ENCODE measurements at places on chromosomes 1 and 21.

- DNase-seq: no peak
Observed at GRCh38 chr21:21412096-21412495, 413.9 kb downstream of the NCAM2 start.

GRCh38 chr1:54754486-54755285, 9.6 kb downstream of the PARS2 start:
- no peak for DNase-seq

GRCh38 chr1:33268927-33269610, 12.8 kb downstream of the ZNF362 start:
- no peak for DNase-seq

DNA sequence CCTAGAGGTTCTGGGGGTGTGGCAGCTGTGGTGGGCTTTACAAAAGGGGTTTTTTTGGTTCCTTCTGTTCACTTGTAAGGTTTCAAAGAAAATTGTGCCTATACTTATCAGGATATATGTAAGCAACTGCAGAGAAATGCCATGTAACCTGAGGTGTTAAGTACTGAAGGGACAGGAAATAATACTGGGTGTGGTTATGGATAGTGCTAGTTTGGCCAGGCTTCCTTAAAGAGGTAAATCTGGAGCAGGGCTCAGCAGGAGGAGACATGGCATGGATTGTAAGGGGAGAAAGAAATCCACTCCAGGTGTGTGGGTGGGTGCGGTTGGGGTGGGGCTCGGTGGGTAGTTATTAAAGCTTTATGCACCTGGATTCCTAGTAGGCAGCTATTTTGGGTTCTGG, 28.3 kb downstream of the KIRREL1 start:
- DNase-seq: no peak

- DNase-seq: no peak
Observed at GRCh38 chr1:64061430-64062104, 141.9 kb upstream of the UBE2U start.

DNA sequence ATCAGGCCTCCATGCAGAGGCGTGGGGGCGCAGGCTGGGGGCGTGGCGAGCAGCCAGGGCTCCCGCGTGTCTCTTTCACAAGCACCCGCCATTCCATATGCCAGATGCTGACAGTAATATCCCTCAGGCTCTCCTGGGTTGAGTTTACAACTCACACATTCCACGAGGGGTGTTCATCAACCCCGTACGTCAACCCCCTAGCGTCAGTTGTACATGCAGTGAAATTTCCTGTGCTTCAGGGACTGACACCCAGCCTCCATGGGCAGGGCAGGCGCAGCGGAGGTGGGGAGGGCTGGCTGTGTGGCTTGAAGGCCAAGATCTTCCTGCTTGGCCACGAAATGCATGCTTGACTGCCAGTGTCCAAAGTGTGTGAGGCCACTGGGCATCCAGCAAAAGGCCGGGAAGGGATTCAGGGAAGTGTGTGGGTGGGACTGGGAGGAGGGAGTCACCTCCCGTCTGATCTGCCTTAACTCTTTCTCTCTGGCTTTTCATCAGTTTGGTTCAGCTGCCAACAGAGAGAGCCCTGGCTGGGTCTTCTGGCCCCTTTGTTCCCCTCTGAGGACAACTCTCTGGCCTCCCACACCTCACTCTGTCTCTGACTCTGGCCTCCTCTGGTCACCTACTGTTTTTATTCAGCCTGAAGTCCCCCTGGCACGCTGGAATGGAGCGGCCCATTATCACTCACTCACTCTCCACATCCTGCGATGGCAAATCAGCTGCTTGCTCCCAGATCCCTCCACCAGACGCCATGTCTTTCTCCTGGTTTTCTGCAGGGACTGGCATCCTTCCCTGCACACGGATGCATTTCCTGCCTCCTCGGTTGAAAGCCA, 33.8 kb downstream of the CLIC6 start:
- no peak for DNase-seq

GRCh38 chr1:108182959-108183700, 17.0 kb downstream of the SLC25A24 start:
- no peak for DNase-seq

GRCh38 chr1:7223334-7224080, 438.3 kb downstream of the CAMTA1 start:
- DNase-seq: no peak

DNA sequence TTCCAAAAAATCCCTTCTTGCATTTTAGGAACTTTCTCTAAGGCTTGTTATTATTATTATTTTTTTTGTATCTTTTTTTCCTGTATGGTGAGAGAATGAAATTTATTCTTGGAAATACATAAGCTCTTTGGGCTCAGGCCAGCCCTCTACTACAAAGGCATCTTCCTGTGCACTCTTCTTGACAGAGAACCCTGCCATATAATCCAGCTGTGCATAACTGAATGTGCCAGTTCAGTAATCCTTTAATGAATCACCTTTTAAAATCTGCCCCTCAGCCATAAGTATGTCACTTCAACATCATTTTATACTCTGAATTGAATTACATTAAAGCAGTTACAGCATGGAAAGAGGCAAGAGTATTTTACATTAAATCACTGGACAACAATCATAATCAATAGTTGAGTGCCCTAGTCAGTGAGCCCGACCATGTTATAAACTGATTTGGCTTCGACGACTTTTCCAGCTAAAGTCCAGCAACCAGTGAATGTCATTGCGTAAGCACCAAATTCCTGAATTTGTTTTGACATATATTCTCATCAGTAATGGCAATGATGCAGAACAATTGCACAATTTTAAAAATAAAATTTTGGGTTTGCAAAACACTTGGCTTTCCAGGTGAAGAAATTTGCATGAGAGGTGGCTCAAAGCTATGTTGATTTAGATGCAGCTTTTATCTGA, 59.2 kb upstream of the KCNK2 start:
- DNase-seq: no peak

GRCh38 chr1:88647249-88647645, 36.8 kb upstream of the PKN2 start:
- no peak for DNase-seq

GRCh38 chr21:33441489-33442477, 38.0 kb downstream of the TMEM50B start:
- no peak for DNase-seq

- no peak for DNase-seq
Observed at GRCh38 chr1:11407301-11407994, 71.5 kb upstream of the DISP3 start.

GRCh38 chr1:10980841-10981727, 31.4 kb upstream of the TARDBP start:
- DNase-seq: no peak

DNA sequence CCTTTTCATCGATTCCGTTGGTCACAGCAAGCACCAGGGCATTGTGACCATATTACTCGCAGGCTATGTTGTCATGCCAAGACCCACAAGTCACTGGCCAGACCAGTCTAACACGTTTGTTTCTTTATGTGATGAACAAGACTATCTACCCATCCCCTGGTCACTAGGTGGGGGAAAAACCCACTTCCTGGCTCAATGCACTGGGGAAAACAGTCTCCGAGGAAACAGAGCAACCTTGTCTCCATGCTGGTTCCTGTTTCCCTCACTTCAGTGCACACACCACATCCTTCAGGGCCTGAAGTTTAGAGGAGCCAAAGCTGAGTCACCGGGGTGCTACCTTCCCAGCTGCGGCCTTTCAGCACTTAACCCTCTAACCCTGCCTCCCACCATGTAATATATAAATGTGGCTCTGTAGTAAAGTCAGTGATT, 20.9 kb downstream of the ERICH3 start:
- no peak for DNase-seq

DNA sequence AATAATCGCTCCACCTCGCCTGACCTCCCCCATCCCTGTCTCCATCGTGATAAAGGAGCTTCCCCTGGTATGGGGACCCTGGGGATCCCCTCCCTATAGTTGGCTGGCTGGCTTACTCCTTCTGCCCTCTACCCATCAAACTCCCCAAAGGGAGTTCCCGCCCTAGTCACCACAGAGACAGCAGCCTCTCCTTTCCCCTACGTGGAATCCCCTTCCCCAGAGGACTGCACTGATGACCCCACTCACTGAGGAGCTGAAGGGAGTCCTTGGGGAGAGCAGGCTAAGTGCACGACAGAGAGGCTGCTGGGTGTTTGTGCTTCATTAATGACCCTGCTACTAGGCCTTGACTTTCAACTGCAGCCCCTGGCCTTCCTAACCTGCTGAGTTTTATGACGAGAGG, 1.9 kb downstream of the CADM3 start:
- DNase-seq: no peak

- no peak for DNase-seq
Observed at GRCh38 chr1:204760757-204761156, 75.2 kb upstream of the LRRN2 start.

DNA sequence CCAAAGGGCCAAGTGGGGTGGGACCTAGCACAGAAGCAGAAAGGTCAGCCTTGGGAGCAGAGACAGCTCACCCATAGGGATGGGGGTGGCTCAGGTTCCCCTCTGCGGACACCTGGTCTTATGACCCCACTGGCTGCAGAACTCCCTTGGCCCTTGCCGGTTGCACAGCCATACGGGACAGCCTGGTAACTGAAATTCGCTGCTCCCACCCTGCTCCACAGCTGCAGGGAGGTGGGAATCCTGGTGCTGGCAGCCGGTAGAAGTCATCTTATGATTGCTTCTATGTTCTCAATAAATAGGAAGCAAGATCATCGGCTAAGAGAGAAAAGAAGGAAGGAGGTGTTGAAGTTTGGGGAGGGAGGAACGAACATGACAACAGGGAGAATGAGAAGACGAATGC, 64.1 kb downstream of the HLCS start:
- DNase-seq: no peak

DNA sequence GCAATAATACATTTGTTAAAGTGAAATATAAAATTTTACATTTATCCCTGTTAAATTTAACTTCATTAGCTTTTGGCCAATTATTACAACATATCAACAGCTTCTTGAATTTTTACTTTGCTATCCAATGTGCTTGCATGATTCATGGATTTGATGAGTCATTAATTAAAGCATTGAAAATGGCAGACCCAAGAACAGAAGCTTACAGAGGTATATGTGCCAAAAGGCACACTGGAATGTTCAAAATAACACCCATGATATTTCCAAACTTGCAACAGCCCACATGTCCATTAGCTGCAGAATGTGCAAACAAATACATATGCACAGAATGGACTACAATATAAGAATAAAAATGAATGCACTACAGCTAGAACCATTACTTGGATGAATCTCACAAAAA, 76.4 kb upstream of the MAN1A2 start:
- no peak for DNase-seq

DNA sequence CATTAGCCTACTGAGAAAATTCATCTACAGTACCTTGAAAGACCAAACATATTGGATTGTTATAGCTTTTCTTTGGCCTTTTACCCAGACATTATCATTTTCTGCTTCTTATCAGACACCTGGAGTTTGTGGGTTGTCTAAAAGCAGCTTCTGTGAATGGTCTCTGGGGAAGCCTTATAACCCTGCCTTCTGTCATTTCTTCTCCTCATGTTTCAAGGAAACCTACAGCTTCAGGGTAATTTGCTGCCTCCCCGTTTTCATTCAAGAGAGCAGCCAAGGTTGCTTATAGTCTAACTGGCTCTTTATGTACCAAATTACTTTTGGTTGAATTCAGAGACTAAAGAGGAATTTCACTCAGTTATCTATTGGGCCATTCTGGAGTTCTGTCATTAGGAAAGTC, 288.3 kb upstream of the SGIP1 start:
- DNase-seq: no peak

DNA sequence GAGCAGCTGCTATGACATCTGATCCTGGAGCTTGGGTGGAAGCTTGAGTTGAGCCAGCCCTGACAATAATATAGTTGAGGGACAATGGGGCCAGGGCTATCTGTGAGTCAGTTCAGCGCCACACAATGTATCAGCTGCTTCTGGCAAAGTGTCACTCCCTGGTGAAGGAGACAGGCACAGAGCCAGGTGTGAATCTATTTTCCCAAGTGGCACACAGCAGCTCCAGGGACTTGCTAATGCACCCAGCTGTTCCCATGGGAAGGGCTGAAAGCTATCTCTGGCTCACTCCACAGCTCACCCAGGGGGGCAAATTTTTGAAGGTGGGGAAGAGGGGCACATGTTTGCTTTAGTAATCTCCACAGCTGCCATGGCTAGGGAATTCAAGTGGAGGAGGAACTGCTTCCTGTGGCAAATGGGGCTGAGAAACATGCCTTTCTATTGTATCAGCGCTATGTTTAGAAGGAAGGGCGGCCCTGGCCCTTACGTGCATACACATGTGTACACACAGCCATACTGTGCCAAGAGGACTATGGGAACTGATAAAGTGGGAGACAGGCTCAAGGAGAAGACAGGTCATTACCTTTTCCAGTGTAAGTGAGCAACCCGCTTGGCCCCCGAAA, 2.2 kb downstream of the CYB5R1 start:
- DNase-seq: no peak

GRCh38 chr1:154954541-154954940, 1.4 kb downstream of the PBXIP1 start:
- DNase-seq: no peak

- DNase-seq: peak; percentile 81
Observed at GRCh38 chr1:205273551-205273982, 45.8 kb downstream of the TMCC2 start.

- no peak for DNase-seq
Observed at GRCh38 chr1:67316918-67317317, 9.2 kb downstream of the IL12RB2 start.

GRCh38 chr1:6743189-6744101, 41.8 kb upstream of the CAMTA1 start:
- DNase-seq: no peak

DNA sequence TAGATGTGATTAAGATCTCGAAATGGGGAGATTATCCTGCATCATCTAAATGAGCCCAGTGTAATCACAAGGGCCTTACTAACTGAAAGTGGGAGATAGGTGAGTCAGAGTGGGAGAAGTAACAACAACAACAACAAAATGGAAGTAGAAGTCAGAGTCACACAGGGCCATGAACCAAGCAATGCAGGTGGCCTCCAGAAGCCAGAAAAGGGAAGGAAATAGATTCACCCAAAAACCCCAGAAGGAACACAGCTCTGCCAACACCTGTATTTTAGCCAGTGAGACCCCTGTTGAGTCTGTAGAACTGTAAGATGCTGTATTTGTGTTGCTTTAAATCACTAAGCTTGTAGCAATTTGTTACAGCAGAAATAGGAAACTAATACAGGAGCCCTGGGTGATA, 4.1 kb downstream of the TAGLN2 start:
- no peak for DNase-seq

GRCh38 chr1:157163273-157164127, 25.3 kb upstream of the ETV3 start:
- peak; percentile 70 for DNase-seq

DNA sequence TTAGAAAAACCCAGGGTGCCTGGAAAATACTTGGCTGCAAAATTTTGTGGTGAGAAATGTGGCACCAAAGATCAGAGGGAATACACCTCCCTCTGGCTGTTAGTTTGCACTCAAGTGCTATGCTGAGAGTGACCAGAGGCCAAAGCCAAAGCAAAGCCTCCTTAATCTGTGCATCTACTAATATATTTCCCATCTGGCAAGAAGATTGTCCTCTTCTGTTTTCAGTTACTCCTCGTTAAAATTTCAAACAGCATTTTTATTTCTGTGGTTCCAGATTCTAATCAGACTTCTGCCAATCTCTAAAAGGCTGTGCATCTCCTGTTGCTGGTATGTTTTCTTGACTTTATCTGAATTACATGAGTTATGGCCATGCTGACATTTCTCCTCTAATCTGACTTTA, 327.4 kb downstream of the TBX15 start:
- no peak for DNase-seq
